ENCODE measurements at places on chromosomes 6 and 20. TPM values are rescaled to one million over a fixed set of nuclear protein-coding genes. Genes with fewer than 3 reads are reported as not detected.

Gene FAM83D
- total RNA-seq, result not detected

GRCh38 chr20:25580711-25581110, 4.6 kb downstream of the NINL start:
- DNase-seq, result no peak

GRCh38 chr6:76250666-76251065, 178.2 kb upstream of the IMPG1 start:
- DNase-seq, result no peak

- DNase-seq, result no peak
Observed at GRCh38 chr6:125919618-125920017, 37.0 kb upstream of the HINT3 start.

DNA sequence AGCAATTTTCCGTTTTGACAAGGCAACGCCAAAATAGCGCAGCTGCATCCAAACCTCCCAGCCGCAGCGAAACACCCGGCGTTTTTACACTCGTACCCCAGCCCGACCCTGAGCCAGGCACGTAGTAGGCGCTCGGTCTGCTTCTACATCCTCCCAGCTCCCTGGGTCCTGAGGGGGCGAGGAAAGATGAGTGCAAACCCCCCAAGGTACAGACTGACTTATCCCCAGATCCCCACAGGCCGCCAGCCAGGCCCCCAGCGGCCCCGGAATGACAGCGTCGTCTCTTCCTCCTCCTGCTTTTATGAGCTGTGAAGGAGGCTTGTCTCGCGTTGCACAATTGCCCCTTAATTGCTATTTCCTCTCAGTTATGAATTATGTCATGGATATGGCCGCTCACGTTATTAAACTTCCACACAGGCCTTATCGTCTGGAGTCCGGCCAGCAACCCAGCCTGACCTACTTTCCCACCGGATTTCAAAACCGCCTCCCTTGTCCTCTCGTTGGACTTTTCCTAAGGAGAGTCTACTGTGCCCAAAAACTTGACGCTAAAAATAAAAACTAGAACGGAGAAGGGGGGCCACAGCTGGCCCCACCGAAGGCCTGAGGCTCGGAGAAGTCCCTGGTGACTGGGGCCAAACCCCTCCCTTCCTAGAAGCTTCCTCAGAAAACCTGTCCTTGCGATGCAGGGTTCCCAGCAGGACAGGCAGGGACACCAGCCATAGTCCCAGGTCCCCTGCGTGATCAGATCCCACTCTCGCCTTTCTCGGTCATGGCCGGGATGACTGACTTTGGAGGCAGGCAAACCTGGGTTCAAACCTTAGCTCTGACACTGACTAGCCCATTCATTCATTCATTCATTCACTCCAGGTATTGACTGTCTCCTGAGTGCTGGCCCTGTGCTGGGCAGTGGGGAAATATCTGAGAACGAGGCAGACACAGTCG, 130.9 kb upstream of the PTPN1 start:
- peak; percentile 99 for DNase-seq

GRCh38 chr6:108764580-108764950, 83.7 kb upstream of the ARMC2 start:
- DNase-seq, result no peak

Measured in gastrocnemius medialis (tissue), 4 donors.